ENCODE measurements at places on chromosomes 12 and 14. TPM values are rescaled to one million over a fixed set of nuclear protein-coding genes. Genes with fewer than 3 reads are reported as not detected.

DNA sequence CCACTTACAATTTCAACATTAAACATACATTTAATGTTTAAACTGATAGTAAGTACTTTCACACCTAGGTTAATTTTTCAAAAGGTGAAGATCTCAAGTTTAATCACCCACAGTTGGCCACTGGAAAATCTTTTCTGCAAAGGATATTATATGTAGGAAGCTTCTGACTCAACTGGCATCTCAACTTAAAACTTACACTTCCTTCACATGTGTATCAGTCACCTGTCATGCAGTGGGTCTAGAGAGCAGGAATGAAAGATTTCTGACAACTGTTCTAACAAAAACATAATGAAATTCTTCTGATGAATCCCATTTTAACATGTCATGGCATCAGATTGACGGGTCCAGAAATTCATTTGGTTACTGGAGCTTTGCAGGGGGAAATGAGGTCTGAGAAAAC, 192.8 kb downstream of the KLHL28 start:
- no peak overlapping the region for H3K27ac ChIP-seq
- no peak overlapping the region for H3K4me3 ChIP-seq
- H3K27me3 ChIP-seq, result no peaks in the 10 kb centered on the region
- no peaks in the 10 kb centered on the region for H3K36me3 ChIP-seq

DNA sequence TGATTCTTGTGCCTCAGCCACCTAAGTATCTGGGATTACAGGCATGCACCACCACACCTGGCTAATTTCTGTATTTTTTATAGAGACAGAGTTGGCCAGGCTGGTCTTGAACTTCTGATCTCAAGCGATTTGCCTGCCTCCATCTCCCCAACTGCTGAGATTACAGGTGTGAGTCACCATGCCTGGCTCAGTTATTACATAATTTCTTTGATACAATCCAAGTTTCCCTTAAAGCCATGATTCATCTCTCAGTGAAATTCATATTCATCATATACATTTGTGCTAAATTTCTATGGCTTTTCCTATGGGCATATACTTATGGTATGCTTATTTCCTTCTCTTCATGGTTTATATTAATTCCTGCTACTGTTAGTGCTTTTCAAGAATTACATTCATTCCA, 29.1 kb upstream of the PZP start:
- H3K27ac ChIP-seq, result no peak overlapping the region
- no peaks in the 10 kb centered on the region for H3K27me3 ChIP-seq
- no peak for DNase-seq
- H3K4me3 ChIP-seq, result no peak overlapping the region

TAS2R19 gene
- total RNA-seq, result 10.4 TPM

DNA sequence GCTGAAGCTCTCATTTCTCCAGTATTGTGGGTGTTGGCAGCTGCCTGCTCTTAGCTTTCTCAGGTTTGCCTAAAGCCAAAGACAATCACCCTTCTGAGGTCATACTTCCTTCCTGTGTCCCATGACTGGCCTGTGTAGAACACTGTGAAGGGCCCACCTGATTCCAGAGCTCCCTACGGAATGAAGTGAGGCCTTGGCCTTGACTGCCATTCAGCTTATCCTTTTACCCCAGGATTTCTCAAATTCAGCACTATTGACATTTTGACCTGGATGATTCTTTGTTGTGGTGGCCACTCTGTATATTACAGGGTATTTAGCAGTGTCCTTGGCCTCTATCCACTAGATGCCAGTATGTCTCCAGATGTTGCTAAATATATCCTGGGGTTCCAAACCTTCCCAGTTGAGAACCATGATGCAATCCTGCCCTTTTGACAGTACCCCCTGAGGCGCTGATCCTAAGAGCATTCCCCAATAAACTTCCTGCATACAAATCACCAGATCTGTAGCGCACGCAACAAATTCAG, 112.3 kb upstream of the KRR1 start:
- H3K4me1 ChIP-seq, result no peaks in the 10 kb centered on the region
- no peaks in the 10 kb centered on the region for H3K27me3 ChIP-seq
- DNase-seq, result no peak
- no peak overlapping the region for H3K27ac ChIP-seq
- no peaks in the 10 kb centered on the region for H3K36me3 ChIP-seq
- H3K4me3 ChIP-seq, result no peak overlapping the region

DNA sequence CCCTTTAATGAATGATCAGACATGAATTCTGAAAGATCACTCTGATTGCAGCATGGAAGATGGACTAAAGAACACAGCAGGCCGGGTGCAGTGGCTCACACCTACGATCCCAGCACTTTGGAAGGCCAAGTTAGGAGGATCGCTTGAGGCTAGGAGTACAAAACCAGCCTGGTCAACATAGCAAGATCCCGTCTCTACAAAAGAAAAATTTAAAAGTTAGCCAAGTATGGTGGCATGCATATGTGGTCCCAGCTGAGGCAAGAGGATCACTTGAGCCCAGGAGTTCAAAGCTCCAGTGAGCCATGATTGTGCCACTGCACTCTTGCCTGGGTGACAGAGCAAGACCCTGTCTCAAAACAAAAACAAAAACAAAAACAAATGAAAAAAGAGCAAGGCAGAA, 35.1 kb downstream of the SENP1 start:
- H3K27me3 ChIP-seq, result no peaks in the 10 kb centered on the region
- H3K4me3 ChIP-seq, result no peak overlapping the region
- H3K36me3 ChIP-seq, result no peaks in the 10 kb centered on the region
- H3K27ac ChIP-seq, result no peak overlapping the region
- no peak for DNase-seq

DNA sequence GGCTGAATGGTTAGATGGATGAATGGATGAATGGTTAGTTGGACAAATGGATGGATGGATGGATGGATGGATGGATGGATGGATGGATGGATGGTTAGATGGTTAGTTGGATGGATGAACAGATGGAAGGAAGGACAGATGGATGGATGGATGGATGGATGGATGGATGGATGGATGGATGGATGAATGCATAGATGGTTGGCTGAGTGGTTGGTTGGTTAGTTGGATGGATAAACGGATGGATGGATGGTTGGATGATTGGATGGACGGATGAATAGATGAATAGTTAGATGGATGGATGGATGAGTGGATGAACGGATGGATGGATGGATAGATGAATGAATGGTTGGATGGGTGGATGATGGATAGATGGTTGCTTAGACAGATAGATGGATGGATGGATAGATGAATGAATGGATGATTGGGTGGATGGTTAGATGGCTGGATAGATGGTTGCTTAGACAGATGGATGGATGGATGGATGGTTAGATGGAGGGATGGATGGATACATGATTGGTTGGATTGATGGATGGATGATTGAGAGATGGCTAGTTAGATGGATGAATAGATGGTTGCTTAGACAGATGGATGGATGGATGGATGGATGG, 48.8 kb upstream of the HSPB8 start:
- no peaks in the 10 kb centered on the region for H3K27me3 ChIP-seq
- no peak overlapping the region for H3K27ac ChIP-seq
- H3K4me1 ChIP-seq, result no peaks in the 10 kb centered on the region
- H3K36me3 ChIP-seq, result no peaks in the 10 kb centered on the region

DNA sequence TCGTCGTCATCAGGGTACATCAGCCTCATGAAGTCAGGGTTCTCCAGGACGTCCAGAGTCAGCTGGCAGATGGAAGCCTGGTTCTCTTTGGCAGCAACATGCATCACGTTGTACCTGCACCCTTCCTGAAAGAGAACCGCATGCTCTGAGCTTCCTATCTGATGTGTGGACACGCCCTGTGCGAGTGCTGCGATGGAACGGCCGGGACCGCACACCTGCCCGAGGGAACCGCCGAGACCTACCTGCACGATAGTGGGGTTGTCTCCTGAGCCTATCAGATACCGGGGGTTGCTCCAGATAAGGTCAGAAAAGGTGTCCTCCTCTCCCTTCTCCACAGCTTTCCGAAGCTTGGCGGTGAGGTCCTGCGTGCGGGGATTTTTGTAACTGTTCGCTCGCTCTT, 13.7 kb downstream of the ANKLE2 start:
- H3K27me3 ChIP-seq, result no peaks in the 10 kb centered on the region
- no peaks in the 10 kb centered on the region for H3K36me3 ChIP-seq
- DNase-seq, result no peak
- no peak overlapping the region for H3K27ac ChIP-seq
- no peaks in the 10 kb centered on the region for H3K4me1 ChIP-seq
- no peak overlapping the region for H3K4me3 ChIP-seq

GRCh38 chr12:32312049-32312670, 87.2 kb upstream of the FGD4 start:
- H3K4me3 ChIP-seq, result no peak overlapping the region
- DNase-seq, result no peak
- H3K27ac ChIP-seq, result no peak overlapping the region
- H3K4me1 ChIP-seq, result no peaks in the 10 kb centered on the region
- no peaks in the 10 kb centered on the region for H3K36me3 ChIP-seq

- no peak overlapping the region for H3K27ac ChIP-seq
- H3K4me1 ChIP-seq, result peaks cover 3% of the 10 kb centered on the region
- H3K27me3 ChIP-seq, result no peaks in the 10 kb centered on the region
- H3K36me3 ChIP-seq, result no peaks in the 10 kb centered on the region
- no peak overlapping the region for H3K4me3 ChIP-seq
Measured at GRCh38 chr14:61652526-61653262, 42.6 kb upstream of the HIF1A start.

DNA sequence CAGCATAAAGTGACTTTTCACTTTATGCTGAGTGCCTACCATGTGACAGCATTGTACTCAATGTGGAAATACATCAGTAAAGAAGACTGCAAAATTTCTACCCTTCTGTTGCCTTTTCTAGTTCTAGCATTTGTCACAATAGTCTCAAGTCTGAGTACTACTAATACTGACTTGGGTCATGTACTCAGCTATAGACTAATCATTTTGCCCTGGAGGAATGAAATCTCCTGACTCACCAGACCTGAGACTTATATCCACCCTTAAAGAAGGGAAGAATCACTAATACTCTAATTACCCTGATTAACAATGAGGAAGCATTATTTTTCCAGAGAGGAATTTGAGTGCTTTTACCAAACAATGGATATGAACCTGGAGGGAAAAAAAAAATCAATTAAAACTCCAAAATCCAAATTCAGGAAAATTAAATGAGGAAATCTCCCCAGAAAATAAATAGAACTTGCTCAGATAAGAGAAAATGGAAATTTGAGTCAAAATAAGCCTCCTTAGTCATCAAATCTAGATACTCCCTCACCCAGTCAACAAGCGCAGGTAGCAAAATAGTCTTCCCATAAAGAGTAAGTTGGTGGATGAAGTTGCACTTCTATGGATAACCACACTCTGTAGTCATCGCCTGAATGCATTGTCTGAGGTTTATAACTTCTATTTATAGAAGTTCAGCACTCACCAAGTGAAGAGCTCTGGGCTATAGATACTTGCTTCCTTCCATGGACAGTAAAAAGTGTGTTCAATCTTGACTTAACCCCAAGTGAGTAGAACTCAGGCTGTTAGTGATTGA, 386.6 kb downstream of the SYT1 start:
- no peak overlapping the region for H3K27ac ChIP-seq
- DNase-seq, result no peak
- H3K27me3 ChIP-seq, result no peaks in the 10 kb centered on the region
- H3K4me1 ChIP-seq, result no peaks in the 10 kb centered on the region

Measured in testis (tissue), 5 donors.